ENCODE measurements at places on chromosomes 16 and 17.

DNA sequence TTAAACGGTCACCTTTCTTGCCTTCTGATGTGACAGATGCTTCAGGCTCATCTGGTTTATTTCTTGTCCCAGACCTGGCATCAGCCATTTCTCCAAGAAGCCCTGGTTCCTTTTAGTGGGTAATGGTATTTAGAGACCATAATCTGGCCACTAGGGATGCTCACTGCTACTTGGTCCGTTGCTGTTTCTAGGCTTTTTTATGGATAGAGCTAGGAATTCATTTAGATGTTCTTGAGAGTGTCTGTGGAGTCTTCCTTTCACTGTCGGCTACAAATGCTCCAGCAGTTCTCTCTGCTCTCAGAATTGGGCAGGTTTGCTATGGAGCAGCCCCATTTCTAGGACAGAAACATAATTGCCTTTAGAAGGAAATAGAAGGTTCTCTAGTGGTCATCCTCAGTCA is 214.5 kb downstream of the KATNIP start:
- no peak for DNase-seq

DNA sequence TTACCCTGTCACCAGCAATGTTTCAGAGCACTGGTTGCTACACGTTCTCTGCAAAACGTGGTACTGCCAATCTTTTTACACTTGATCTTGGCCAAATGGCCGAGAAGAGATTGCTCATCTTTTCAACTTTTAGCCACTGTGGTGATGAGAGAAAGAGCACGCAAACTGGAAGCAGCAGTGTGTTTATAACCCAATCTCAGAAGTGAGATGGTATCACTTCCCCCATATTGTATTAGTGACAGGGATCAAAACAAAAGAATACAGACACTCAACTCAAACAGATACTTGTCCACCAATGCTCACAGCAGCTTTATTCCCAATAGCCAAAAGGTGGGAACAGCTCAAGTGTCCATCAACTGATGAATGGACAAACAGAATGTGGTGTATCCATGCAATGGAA is 72.1 kb upstream of the FA2H start:
- no peak for DNase-seq

DNA sequence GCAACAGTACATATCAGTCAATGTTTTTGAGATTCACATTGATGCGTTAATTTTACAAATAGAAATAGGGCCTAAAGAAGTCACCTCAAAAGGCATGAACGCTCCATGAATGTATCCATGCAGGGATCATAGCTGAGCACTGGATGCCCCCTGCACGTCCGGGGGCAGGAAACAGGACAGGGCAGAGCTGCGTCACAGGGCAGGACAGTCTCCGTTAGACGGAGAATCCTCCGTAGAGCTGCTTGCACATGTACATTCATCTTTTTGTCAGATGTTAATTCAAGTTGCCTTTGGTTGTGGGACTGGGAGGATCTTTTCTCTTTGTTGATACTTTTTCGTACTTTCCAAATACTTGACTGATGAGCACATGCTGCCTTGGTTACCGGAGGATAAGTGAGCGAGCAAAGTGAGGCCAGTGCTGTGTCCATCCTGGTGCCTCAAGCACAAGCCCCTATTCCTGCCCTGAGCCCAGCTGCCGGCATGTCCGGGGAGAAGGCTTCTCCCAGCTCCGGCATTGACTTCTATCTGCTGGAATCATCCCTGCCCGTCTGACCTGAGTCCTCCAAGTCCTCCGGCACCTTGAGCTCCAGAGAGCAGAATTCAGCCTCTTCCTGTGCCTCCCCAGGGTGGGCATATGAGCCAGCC is 15.0 kb downstream of the GAA start:
- DNase-seq: no peak

DNA sequence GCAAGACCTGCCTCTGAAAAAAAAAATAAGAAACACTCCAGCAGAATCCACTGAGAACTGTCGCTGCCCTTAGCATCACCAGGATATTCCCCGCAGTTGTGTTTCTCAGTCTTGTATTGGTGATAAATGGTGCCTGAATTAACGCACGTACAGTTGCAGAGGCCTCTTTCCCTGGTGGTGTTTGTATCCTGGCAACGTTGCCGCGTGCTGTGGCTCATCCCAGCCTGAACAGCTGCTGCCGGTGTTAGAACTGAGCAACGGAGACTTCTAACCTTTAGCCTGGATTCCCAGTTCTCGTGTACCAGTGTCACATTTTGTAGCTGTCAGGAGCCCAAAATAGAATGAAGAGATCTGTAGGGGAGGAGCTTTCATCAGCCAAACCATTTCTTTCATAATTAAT is 4.8 kb downstream of the MLYCD start:
- DNase-seq: no peak

GRCh38 chr17:416293-417206 is 63.9 kb upstream of the RPH3AL start:
- no peak for DNase-seq

DNA sequence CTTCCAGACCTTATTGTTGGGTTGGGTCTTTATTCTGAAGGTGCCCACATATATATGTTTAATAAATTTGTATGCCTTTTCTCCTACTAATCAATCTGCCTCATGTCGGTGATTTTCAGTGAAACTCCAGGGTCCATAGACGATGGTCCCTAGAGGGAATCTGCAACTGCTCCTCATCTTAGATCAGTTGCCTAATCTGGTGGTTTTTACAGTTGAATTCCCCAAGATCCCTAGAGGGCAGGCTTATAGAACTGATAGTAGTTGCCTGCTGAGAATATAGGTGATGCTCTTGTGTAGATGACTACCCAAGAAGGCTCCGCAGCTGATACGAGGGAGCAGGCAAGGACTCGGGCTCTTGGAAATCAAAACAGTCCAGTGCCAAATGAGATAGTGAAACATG is 619.2 kb upstream of the C16orf82 start:
- DNase-seq: no peak

DNA sequence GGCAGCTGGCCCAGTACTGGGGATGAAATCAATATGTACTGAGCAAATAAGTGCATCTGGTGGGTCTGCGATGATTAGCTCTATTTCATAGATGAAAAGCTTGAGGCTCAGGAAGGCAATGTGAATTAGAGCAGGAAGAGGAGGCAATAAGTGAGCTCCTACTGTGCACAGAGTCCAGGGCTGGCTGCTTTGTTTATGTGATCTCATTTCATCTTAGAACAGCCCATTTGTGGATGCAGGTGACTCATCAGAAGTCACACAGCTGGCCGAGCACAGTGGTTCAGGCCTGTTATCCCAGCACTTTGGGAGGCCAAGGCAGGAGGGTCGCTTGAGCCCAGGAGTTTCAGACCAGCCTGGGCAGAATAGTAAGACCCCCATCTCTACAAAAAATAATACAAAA is 7.1 kb downstream of the TMEM114 start:
- no peak for DNase-seq

- DNase-seq: no peak
These were observed 105.8 kb downstream of the NOG start for GRCh38 chr17:56699186-56699894.

DNA sequence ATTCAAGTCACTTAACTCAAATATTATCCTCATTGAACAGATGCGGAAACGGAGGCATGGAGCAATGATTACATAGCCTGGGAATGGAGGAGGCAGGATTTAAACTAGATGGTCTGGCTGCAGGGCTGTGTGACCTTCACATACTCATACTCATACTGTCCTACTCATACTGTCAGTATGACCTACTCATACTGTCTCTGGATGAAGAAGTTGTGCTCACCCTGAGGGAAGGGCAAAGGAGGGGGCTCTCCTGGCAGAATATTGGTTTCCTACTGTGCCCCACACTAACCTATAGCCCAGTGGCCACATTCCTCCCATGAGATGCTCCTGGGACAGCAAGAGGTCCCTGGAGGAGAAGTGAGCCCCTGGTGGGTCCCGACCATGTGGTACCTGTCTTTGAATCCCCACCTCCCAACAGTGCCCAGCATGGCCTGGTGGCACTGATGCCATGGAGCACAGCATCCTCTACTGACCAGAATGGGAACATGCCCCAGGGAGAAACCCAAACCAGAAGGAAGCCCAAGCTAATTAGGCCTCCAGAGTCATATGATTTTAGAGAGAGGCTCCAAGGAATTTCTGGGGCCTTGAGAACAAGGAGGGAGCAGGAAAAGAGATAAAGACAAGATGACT is 197.3 kb upstream of the SDK2 start:
- DNase-seq: no peak

GRCh38 chr16:68230956-68231355 is 5.0 kb downstream of the ESRP2 start:
- DNase-seq: no peak

DNA sequence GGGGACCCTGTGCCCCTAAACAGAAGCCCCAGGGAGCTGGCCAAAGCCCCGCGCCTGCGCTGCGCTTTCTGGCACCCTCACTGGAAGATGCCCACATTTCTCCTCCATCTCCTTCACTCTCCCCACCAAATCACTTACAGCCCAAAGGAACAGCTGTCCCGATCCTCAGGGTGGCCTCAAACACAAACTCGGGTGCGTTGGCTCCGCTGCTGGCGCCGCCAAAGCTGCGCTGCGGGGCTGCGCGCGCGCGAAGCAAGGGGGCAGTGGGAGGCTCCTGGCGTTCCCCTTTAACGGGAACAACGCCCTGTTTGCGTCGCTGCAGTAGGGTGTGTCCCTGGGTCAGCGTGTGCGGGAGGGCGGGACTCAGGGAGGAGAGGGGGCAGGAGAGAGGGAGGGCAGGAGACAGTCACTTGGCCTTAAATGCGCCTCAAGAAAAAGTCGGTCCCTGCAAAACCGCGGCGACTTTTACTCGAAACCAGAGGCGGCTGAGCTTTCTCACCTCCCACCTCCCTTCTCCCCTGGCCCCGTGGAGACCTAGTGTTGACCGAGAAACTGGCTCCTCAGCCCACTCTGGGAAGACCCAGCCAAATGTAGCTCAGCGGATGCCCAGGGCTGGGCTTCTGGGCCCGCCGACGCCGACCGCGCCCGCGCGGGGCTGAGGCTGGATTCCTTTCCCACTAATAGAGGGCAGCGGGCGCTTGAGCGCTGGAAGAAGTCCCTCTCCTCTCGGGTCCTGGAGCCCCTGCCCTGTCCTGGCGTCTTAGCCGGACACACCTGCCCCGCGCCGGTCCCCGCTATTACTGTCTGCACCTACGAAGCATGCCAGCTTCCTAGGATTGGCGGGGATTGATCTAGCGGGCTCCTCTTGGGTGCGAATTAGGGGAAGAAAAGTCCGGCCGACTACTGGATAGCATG is 2.6 kb downstream of the PMP22 start:
- DNase-seq: peak; percentile 95

DNA sequence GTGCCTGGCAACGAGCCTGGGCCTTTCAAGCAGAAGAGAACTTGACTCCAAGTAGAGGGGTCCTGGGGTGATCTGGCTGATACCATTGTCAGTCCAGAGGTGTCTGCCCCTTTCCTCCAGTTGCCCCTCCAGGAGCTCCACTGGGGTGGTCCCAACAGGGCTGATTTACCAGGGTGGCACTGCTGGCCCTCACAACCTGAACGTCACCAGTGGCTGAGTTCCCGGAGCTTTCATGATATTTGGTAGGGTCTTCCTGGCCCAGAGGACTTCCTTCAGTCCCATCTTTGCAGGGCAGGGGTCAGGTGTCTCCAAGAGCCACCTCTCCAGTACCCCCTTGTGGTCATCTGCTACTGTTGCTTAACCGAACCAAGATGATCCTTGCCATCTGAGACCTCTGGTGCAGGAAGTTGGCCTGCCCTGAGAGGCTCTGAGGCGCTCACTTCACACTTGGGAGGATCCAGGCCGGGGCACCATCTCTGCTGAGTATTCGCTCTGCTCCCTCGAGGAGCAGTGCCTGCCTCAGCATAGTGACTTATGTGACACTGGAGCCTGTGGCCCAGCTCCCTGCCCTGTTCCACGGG is 3.5 kb downstream of the LIMD2 start:
- DNase-seq: no peak

DNA sequence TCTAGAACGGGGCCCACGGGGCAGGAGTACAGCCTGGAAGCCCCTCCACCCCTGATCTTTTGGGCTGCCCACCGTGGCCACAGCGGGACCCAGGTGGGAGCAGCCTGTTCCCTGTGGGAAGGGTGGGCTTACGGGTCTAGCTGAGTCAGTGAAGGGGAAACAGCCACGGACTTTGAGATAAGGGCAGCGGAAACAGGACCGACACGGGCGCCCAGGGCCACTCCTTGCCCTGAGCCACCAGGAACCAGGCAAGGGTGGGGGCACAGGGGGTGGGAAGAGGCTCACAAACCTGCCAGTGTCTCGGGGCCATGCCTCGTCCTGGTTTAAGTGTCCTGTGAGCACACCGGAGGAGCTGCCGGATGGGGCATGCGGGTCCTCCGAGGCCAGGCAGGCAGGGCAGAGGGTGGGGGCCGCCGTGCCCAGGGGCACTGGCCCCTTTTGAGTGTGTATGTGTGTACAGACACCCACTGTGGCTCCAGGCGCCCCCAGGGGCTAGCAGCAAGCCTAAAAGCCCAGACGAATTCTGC is 47.6 kb upstream of the PVALEF start:
- no peak for DNase-seq

GRCh38 chr17:11406716-11407115 is 165.7 kb downstream of the SHISA6 start:
- DNase-seq: no peak

GRCh38 chr17:78294356-78294755 is 62.9 kb downstream of the TMEM235 start:
- DNase-seq: no peak

DNA sequence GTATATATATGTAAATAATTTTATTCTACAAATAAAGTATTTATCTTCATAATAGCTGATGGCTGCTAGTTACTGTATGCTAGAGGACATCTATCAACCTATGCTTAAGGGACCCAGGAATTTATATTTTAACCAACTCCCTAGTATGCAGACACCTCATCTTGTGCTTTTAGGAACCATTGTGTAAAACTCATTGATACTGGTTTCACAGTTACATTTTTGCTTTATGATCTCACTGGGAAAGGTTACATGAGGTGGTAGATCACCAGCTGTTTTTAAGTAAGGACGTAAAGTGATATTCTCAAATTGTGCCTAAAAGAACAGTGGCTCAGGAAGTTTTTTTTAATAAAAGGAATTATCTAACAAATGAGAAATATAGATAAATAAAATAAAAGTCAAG is 56.4 kb downstream of the VMP1 start:
- DNase-seq: no peak

DNA sequence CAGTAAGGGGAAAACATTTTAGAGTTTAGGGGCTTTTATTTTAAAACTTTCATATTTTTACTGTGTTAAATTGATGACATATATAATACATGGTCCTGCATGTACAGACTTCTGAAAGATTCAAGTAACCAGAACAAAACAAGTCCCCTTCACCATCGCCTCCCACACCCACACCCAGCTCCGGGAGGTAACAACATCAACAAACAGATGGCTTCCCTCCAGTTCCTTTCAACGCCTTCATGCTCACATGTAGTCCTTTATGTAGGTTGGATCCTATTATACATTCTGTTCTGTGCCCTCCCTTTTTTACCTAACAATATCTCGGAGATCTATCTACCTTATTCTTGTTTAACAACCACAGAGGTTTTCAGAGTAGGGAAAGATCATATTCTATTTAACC is 30.5 kb downstream of the GINS3 start:
- DNase-seq: no peak
